ENCODE measurements at places on chromosomes 11 and 22. TPM values are rescaled to one million over a fixed set of nuclear protein-coding genes. Genes with fewer than 3 reads are reported as not detected.

The ST14 gene
- 8.7 TPM for total RNA-seq

The CFAP300 gene
- not detected for total RNA-seq

The CEP126 gene
- total RNA-seq: 9.4 TPM

The OR5B12 gene
- total RNA-seq: not detected

The ELF5 gene
- total RNA-seq: not detected
